IMR-90 (cell line): ENCODE measurements at places on chromosomes 2 and 18. TPM values are rescaled to one million over a fixed set of nuclear protein-coding genes. Genes with fewer than 3 reads are reported as not detected.
A peak's percentile ranks its signal among the peaks of the same experiment; 100 is the strongest.

Gene MAL
- polyA plus RNA-seq = not detected in 2 replicates

Gene RESP18
- not detected in 2 replicates for polyA plus RNA-seq

Gene PIKFYVE
- 7.3 and 9.3 TPM in 2 replicates for polyA plus RNA-seq

DNA sequence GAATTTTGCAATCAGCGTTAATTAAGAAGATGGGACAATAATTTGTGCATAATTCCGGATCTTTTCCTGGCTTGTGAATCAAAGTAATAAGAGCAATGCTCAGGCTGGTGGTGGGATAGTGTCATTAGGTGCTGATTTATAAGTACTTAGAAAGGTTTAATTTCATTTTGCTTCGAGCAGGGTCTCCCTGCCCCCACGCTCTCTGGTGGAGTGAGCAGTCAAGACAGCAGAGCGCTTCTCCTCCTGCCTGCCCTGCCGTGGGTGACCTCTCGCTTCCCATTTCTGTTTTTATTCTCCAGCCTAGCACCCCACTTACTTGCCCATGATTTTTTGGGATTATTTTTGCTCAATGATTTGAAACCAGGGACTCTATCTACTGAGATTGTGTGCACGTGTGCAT is 7.1 kb downstream of the ASB18 start:
- no peak for DNase-seq
- no peak overlapping the region for H3K27ac ChIP-seq
- no peaks in the 10 kb centered on the region for H3K4me1 ChIP-seq
- peaks cover 3% of the 10 kb centered on the region for H3K27me3 ChIP-seq
- H3K36me3 ChIP-seq = no peaks in the 10 kb centered on the region

DNA sequence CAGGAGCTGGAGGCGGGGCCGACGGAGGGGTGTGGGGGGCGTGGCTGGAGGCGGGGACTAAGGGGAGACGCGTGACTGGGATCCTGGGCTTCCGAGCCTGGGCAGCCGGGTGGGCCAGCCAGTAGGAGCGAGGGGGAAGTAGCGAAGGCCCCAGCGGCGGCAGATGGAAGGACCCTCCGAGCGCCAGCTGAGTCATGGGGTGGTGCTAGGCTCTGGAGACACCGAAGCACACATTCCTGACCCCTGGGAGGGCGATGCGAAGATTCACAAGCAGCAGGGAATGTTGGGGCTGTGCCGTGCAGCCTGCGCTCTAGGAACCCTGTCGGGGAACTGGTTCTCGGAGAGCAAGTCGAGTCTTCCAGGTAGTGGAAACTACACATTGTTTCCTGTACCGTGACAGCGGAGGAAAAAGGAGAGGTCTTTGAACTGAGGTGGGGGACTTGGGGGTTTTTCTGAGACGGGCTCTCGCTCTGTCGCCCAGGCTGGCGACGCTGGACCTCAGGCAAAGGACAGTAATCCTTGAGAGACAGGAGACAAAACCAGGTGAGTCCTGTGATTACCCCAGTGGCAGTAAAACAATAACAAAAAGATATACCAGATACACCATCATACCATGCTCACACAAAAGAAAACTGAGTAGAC is 650 bp upstream of the AFG3L2 start:
- no peaks in the 10 kb centered on the region for H3K36me3 ChIP-seq
- DNase-seq = no peak
- H3K4me1 ChIP-seq = peaks cover 2% of the 10 kb centered on the region
- peak overlapping the region; percentile 75 for H3K27ac ChIP-seq
- peak overlapping the region; percentile 48 for H3K4me3 ChIP-seq

DNA sequence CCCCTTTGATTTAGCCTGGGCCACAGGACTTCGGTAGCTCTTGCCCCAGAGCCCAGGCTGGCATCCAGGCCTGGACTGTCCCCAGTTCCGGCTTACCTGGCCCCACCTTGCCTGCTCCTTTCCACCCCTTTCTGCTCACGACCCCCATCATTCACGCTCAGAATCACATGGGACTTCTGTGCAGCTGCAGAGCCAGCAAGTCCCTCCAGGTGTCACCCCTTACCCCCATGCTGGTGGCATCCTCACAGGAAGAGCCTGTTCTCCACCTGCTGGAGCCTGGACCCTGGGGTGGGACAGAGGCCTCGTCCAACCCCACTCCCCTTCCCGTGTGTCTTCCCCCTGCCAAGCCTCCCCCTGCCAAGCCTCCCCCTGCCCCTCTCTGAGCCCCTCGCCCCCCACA is 7.9 kb upstream of the KCNIP3 start:
- no peak overlapping the region for H3K4me3 ChIP-seq
- no peaks in the 10 kb centered on the region for H3K36me3 ChIP-seq
- H3K27ac ChIP-seq = no peak overlapping the region

GRCh38 chr2:180656455-180656847 is 324.0 kb upstream of the UBE2E3 start:
- H3K4me1 ChIP-seq = peaks cover 5% of the 10 kb centered on the region; the same call in 1 of the 2 replicates
- peak; percentile 86 for DNase-seq
- no peaks in the 10 kb centered on the region for H3K27me3 ChIP-seq
- H3K4me3 ChIP-seq = no peak overlapping the region
- H3K27ac ChIP-seq = no peak overlapping the region

DNA sequence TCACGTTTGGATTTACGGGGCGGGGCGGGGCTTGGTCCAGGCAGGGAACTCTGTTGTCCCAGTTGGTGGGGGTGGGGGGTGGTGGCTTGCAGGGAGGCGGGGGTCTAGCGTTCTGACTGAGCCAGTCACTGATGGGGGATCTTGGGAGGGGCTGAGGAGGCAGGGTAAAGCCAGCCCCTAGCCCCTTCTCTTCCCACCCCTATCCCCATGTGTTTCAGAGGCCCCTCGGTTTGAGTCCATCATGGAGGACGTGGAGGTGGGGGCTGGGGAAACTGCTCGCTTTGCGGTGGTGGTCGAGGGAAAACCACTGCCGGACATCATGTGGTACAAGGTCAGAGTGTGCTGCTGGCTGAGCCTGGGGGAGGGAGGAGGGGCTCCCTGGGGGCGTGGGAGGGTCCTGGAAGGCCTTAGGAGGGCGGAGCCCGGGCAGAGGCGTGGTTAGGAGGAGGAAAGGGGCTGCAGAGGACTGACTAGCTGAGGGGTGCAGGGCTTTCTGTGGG is 22.0 kb upstream of the GMPPA start:
- peaks cover 3% of the 10 kb centered on the region; the same call in 1 of the 2 replicates for H3K4me1 ChIP-seq
- no peak for DNase-seq
- H3K27me3 ChIP-seq = no peaks in the 10 kb centered on the region
- no peak overlapping the region for H3K4me3 ChIP-seq

DNA sequence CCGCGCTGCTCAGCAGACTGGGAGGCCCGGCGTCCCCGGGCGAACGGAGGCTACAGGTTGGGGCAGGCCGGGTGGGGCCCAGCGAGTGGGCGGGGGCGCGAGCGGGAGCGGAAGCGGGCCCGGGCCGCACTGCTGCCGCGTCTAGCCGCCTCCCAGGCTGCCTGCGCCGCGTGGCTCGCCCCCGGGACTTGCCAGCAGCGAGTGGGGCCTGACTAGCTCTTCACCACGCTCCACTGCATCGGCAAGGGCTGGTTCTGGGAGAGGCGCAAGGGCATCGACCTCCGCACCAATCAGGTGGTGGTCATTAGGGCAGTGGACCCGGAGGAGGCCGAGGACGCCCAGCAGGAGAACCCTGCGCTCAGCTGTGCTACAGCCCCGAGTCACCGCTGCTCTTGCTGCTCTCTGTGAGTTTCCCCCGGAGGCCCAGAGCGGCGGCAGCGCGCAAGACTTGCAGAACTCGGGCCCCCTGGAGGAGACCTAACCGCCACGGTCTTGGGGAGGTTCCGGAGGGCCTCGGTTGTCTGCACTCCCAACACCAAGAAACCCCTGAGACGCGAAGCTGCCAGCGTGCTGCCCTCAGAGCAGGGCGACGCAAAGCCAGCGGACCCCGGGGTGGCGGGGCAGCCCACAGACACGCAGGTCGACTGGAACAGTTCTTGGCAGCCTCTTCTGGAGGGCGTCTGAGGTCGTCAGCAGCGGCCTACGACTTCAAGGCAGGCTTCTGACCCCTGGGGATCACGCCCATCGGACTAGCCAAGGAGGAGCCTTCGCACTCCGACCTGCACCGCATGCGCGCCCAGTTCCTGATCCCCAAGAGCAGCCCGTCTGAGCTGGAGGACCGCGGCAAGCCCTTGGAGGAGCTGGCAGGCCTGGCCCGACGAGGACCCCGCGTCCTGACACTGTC is 27.2 kb upstream of the PTPN2 start:
- no peaks in the 10 kb centered on the region for H3K36me3 ChIP-seq
- no peak for DNase-seq
- no peak overlapping the region for H3K27ac ChIP-seq
- H3K4me3 ChIP-seq = no peak overlapping the region
- H3K27me3 ChIP-seq = no peaks in the 10 kb centered on the region; the same call in 1 of the 2 replicates

DNA sequence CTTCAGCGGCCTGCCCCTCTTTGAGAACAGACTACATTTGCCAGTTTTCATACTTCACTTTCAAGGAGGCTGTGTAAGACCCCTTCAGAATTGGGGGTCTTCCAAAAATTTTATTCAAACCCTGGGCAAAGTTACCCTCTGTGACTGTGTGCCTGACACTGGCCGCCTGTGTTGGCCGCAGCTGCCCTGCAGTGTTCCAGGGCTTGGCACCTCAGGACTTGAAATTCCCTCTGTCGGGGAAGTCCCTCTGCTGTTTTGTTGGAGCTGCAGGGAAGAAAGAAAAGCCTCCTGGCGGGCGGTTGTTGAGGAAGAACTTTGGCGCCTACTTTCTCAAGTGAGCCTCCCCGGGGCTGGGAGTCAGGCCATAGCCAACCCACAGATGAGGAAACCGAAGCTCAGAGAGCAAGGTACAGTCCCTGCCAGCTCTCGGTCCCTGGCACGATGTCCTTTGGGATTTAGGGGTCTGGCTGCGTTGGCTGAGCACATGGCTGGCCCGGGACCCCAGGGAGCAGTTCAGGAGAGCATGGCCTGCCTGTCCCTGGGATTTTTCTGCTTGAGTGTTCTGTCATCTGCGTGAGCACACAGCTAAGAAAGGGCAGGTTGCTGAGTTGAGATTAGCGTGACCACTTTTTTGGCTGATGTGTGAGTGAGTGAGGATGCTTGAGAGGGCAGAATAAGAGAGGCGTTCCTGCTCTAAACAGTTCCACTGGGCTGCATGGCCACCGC is 17.9 kb upstream of the ASB1 start:
- H3K36me3 ChIP-seq = peaks cover 2% of the 10 kb centered on the region; the same call in 1 of the 2 replicates
- DNase-seq = no peak
- no peaks in the 10 kb centered on the region for H3K27me3 ChIP-seq
- H3K27ac ChIP-seq = no peak overlapping the region
- H3K4me1 ChIP-seq = no peaks in the 10 kb centered on the region

- peak; percentile 53 for DNase-seq
- H3K27me3 ChIP-seq = no peaks in the 10 kb centered on the region
- no peak within 1 kb of the TSS for H3K4me3 ChIP-seq
- peaks cover 9% of the 10 kb centered on the region for H3K4me1 ChIP-seq
Measured at GRCh38 chr2:201260302-201260800, at the start of gene CASP8. Gene CASP8, plus strand, starts transcription at chr2:201260536. Its CDS starts 5,951 bp downstream, at chr2:201266487.

DNA sequence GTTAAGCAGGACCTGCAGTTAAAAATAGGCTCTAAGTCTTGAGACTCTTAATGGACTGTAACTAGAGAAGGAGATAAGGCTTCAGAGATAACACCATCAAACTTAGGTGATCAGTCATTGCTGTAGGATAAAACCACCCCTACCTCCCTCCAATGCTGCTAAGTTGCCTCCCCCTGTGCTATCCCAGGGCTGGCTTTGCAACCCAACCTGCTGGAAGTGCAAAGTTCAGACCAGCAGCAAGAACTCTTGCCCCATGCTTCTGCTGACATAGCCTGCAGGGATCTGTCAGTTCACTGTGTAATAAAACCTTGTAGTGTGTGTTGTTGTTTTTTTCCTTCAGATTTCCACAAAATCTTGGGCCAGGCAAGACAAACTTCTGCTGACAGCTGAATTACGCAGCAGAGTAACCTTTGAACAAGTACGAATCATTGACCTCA is 57.4 kb upstream of the EPB41L3 start:
- H3K36me3 ChIP-seq = no peaks in the 10 kb centered on the region
- H3K27ac ChIP-seq = no peak overlapping the region
- H3K4me1 ChIP-seq = no peaks in the 10 kb centered on the region
- no peak for DNase-seq

GRCh38 chr18:78207942-78208341 is 771.7 kb upstream of the SALL3 start:
- no peaks in the 10 kb centered on the region for H3K4me1 ChIP-seq
- no peak overlapping the region for H3K27ac ChIP-seq
- DNase-seq = no peak
- H3K4me3 ChIP-seq = no peak overlapping the region
- no peaks in the 10 kb centered on the region for H3K27me3 ChIP-seq

- no peaks in the 10 kb centered on the region for H3K27me3 ChIP-seq
- H3K4me3 ChIP-seq = no peak overlapping the region
- H3K27ac ChIP-seq = no peak overlapping the region
Measured at GRCh38 chr2:199433204-199433832, 24.4 kb downstream of the SATB2 start.

GRCh38 chr2:20539776-20540586 is 93.1 kb downstream of the RHOB start:
- H3K27me3 ChIP-seq = peaks cover 5% of the 10 kb centered on the region
- peaks cover 2% of the 10 kb centered on the region; the same call in 1 of the 2 replicates for H3K4me1 ChIP-seq
- DNase-seq = no peak
- no peaks in the 10 kb centered on the region for H3K36me3 ChIP-seq
- no peak overlapping the region for H3K27ac ChIP-seq
- H3K4me3 ChIP-seq = no peak overlapping the region

DNA sequence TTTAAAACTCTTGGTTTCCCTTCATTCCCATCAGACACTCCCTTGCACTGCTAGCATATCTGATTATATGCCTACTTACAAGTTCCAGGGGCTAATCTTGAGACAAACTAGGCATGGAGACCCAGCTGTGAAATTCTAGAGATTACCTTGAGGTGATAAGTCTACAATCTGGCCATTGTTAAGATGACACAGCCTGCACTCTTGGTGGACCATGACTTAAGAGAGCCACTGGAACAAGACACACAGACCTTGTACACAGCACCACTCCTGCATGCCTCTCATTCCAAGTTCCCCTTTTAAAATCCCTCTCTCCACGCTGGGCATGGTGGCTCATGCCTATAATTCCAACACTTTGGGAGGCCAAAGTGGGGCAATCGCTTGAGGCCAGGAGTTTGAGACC is 387.2 kb upstream of the DCC start:
- no peaks in the 10 kb centered on the region for H3K27me3 ChIP-seq
- no peaks in the 10 kb centered on the region for H3K36me3 ChIP-seq

DNA sequence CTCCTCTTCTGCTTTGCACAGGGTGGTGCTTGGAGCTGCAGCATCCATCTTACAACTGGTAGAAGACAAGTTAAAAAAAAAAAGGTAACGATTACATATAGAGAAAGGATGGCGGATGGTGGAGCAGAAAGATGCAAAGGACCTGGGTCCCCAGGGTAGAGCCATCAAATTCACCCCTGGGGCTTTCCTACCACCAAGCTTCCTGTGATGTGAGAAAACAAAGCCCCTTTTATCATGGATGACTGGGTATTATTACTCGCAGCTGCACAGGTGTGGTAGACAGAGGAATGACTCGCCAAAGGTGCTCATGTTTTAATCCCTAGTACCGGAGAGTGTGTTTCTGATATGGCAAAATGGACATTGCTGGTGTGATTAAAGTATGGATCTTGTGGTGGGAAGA is 1.3 kb upstream of the ACOXL start:
- no peaks in the 10 kb centered on the region for H3K4me1 ChIP-seq
- H3K36me3 ChIP-seq = no peaks in the 10 kb centered on the region
- H3K27me3 ChIP-seq = peaks cover 65% of the 10 kb centered on the region

- no peaks in the 10 kb centered on the region for H3K36me3 ChIP-seq
- H3K27me3 ChIP-seq = no peaks in the 10 kb centered on the region
- peaks cover 7% of the 10 kb centered on the region for H3K4me1 ChIP-seq
- H3K27ac ChIP-seq = peak overlapping the region; percentile 3; the same call in 1 of the 2 replicates
- no peak overlapping the region for H3K4me3 ChIP-seq
- DNase-seq = peak; percentile 96
Measured at GRCh38 chr2:67616749-67617148, 219.6 kb downstream of the ETAA1 start.

- no peak overlapping the region for H3K4me3 ChIP-seq
- H3K27me3 ChIP-seq = peaks cover 31% of the 10 kb centered on the region
- no peak for DNase-seq
- no peaks in the 10 kb centered on the region for H3K36me3 ChIP-seq
- no peaks in the 10 kb centered on the region for H3K4me1 ChIP-seq
Measured at GRCh38 chr2:43846140-43846793, 7.5 kb downstream of the ABCG8 start.
